ENCODE measurements at places on chromosomes 2 and 18.

DNA sequence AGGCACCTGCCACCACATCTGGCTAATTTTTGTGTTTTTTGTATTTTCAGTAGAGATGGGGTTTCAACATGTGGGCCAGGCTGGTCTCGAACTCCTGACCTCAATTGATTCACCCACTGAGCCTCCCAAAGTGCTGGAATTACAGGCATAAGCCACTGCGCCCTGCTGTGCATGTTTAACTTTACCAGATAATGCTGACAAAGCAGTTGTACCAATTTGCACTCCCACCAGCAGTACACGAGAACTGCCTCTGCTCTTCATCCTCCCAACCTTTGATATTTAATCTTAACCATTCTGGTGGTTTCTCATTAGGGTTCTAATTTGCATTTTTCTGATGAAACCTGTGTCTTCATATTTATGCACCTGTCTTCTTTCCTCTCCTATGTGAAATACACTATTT, 12.0 kb upstream of the DYM start:
- DNase-seq, result no peak

DNA sequence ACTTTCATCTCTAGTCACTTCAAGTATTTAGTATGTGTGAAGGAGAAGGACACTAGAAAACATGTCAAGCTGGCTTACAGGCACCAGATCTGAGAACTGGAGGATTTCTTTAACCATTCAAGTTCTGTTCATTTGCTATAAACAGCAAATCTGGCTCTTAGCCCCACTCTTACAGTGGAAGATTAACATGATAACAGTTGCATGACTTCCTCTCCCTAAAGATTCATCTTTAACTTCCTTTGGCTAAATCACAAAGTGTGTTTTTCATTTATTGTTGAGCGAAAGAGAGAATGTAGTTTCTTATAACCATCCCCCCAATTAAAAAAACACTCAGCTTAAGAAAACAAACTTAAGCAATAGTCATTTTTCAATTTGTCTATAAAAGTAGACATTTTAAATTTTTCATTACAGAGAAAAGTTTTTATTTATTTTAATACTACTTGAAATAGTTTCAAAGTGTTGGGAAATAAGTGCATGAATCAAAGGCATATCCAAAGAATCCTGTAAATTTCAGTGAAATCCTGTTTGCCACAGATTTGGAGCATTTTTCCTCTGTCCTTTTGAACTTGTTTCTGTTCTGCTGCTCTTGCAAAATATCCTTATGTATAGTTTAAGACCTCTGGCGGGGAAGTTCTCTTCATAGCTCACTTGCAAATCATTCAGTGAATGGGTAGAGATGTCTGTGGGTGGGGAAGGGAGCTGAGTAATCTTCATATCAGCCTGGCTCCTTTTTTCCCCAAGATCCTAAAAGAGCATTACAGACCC, 241.0 kb upstream of the RBBP8 start:
- no peak for DNase-seq

- DNase-seq, result no peak
Observed at GRCh38 chr2:202196727-202197126, 41.7 kb downstream of the SUMO1 start.

GRCh38 chr2:10839813-10840212, 27.2 kb upstream of the PDIA6 start:
- DNase-seq, result no peak

GRCh38 chr18:55228191-55228590, 268.9 kb upstream of the CCDC68 start:
- DNase-seq, result no peak

DNA sequence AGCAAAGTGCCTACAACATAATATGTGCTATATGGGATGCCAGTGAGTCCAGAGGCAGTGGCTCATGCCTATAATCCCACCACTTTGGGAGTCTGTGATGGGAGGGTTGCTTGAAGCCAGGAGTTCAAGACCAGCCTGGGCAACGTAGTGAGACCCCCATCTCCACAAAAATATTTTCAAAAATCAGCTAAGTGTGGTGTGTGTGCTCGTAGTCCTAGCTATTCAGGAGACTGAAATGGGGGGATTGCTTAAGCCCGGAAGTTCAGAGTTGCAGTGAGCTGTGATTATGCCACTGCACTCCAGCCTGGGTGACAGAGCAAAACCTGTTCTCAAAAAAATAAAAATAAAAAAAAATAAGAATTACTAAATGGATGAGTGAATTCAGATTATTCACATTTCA, 23.4 kb downstream of the OTX1 start:
- no peak for DNase-seq

DNA sequence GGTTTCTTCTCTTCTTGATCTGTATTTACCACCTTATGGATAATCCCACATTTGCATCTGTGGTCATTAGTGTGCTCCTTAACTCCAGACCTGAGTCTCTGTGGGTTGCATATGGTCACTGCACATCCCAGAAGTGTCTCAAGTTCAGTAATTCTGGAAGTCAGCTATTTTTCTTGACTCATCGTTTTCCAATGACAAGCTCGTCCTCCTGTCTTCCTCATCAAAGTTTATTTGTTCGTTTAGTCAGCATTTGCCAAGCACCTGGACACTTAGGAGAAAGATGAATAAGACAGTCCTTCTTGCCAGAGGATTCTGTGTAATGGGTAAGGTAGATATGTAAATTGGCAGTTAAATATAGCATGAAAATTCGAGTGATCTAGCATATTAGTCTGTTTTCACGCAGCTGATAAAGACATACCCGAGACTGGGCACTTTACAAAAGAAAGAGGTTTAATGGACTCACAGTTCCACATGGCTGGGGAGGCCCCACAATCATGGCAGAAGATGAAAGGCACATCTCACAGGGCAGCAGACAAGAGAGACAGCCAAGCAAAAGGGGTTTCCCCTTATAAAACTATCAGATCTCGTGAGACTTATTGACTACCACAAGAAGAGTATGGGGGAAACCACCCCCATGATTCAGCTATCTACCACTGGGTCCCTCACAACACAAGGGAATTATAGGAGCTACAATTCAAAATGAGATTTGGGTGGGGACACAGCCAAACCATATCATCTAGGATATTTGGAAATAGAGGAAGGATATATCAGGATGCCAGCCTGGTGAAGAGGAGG, 19.4 kb downstream of the FASTKD2 start:
- DNase-seq, result no peak

GRCh38 chr2:191607096-191607495, 70.8 kb upstream of the NABP1 start:
- DNase-seq, result no peak
